ENCODE measurements at places on chromosomes 12 and 14.

- DNase-seq = no peak
Measured at GRCh38 chr12:66662179-66662578, 16.7 kb downstream of the GRIP1 start.

- DNase-seq = no peak
Measured at GRCh38 chr12:109715310-109716091, 1.9 kb downstream of the FAM222A start.

- DNase-seq = no peak
Measured at GRCh38 chr14:53710615-53711014, 246.0 kb downstream of the BMP4 start.

GRCh38 chr14:53529519-53529918, 376.4 kb upstream of the DDHD1 start:
- DNase-seq = no peak

DNA sequence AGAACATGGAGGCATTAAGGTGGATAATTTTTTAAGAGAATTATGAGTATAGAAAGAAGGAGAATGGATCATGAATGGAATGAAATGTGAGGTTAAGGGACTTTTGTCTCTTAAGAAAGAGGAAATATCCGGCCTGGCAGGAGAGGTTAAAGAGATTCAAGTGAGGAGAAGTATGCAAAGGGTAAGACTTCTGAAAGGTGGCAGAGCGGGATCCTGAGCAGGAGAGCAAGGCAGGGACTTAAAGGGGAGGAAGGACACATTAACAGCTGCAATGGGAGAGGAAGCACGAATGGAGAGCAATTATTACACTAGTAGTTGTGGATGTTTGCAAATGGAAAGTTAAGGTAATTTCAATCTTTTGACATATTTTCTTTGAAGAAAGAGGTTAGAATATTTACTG, 171.0 kb downstream of the KITLG start:
- no peak for DNase-seq

GRCh38 chr12:110547090-110547489, 36.0 kb downstream of the PPTC7 start:
- DNase-seq = no peak

- no peak for DNase-seq
Measured at GRCh38 chr12:120677765-120678473, 9.0 kb upstream of the MLEC start.

GRCh38 chr12:104910196-104910840, 47.8 kb downstream of the SLC41A2 start:
- DNase-seq = no peak

- DNase-seq = no peak
Measured at GRCh38 chr14:50605766-50606165, 45.8 kb downstream of the ATL1 start.

DNA sequence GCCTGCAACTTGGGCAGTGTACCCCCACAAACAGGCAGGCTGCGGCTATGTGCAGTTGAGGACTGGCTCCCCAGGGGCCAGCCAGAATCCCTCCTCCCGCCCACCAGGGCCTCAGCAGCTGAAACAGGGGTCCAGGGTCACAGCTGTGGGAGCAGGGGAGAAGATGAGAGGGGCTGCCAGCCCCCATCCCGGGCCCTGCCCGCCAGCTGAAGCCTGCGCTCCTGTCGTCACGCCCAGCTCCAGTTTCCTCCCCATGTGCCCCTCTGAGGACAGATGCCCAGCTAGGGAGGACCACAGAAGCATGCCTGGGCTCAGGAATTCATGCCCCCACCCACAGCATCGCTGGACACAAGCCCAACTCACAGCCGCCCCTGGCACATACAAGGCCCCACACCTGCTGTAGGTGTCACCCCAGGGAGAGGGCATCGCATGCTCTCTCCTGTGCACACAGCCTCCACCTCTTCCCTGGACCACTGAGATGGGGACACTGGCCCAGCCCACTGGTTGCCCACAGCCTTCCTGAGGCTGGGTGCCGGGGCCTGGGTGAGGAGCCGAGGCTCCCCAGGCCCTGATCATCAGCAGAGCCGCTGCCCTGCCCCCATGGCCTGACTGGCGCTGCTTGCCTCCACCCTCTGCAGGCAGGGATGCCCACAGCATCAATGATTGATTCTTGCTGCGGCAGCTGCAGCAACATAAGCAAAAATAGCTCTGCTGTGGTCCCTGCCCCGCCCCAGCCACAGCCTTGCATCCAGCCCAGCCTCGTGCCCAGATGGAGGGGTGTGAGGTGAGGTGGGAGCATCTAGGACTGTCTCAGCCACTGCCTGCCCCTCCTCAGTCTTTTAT, 3.7 kb upstream of the CLBA1 start:
- no peak for DNase-seq

GRCh38 chr14:66330228-66330627, 155.9 kb upstream of the CCDC196 start:
- no peak for DNase-seq

DNA sequence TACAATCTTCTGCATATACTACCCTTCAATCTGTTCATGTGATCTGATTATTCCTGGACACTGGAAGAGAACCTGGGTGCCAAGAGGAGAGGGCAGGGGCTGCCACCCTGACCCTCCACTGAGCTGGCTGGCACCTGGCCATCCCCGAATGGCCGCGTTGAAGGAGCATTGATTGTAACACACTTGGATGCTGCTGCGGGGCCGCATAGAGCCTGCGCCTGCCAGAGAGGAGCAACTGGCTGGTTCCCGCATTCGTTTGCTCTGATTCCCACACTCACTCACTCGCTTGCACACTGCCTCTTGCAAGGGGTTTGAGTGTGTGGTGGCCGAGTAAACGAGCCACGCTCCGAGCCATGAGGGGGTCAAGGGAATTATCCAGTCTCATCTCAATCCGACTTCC, 32.4 kb downstream of the PSEN1 start:
- no peak for DNase-seq

DNA sequence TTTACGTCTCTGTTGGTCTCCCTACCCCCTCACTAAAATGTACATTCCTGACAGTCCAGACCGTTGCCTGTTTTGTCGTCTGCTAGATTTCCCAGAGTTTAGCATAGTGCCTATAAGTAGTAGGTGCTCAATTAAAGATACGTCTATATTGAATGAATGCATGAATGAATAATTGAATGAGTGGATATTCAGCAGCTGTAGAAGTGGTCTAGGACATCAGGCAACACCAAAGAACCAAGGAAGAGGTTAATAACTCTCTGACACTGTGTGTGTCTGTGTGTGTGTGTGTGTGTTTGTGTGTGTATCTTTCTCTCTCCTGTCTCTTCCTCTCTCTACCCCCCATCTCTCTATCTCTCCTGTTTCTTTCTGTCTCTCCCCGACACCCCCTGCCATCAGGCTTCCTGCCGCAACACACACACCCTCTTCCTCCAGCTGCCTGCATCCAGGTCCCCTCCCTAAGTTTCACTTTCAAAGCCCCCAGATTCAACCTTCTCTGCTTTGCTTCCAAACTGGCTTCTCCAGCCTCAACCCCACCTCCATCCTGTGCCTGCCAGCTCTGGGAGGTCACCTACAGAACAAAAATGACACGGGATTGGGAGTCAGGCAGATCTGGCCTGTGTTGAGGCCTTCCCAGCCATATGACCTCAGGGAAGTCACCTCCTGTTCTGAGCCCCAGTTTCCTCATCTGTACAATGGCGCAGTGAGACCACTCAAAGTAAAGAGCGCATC, 119.9 kb upstream of the NCOR2 start:
- no peak for DNase-seq

DNA sequence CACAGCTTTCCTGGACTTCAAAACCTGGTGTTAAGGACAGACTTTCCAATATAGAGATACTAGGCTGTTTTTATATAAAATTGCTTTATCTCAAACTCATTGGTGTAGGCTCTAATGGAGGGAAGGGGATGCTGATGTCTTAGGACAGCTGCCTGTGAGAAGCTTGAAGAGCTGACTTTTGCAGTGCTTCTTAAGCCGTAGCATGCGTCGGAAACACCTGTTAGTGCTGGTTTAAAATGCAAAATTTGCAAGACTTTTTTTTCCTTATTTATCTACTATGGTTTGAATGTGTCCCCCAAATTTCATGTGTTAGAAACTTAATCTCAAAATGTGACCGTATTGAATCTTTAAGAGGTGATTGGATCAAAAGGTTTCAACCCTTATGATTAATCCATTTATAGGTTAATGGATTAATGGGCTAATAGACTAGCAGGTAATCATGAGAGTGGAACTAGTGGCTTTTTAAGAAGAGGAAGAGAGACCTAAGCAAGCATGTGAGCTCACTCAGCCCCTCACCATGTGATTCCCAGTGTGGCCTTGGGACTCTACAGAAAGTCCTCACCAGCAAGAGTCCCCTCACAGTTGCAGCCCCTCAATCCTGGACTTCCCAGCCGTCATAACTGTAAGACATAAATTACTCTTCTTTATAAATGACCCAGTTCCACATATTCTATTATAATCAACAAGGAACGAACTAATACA, 60.9 kb upstream of the FUT8 start:
- no peak for DNase-seq

DNA sequence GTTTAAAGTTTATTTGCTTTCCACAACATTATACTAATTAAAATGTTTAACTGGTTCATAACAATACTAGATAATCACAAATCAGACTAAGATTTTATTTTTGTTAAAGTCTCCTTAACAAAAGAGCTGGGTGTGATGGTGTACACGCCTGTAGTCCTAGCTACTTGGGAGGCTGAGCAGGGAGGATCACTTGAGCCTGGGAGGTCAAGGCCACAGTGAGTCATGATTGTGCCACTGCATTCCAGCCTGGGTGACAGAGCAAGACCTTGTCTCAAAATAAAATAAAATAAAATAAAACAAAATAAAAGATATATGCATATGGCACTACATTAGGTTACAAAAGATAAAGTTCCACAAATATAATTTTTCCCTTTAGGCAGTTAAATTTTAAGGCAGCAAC, 5.6 kb downstream of the MIS18BP1 start:
- no peak for DNase-seq

- DNase-seq = no peak
Measured at GRCh38 chr12:130141105-130141504, 21.2 kb upstream of the FZD10 start.

All from activated CD8-positive, alpha-beta memory T cell treated with anti-CD3 and anti-CD28 coated beads for 1 hour (primary cell).